Lung microvascular endothelial cell (primary cell): ENCODE measurements at places on chromosomes 1 and 21.

- no peak for DNase-seq
Measured at GRCh38 chr21:33135925-33136324, 66.0 kb downstream of the OLIG1 start.

DNA sequence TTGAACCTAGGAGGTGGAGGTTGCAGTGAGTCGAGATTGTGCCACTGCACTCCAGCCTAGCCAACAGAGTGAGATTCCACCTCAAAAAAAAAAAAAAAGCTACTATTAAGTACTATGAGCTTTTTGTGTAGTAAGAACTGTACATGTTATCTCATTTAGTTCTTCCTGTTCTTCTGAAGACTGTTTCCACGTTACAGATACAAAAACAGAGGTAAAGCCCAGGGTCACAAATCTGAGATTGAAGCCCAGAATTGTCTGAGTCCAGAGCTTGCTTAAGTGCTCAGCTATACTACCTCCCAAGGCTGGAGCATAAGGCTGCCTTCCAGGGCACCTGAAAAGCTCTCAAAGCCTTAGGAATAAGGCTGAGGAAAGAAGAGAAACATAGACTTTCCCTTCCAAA lies 2.9 kb downstream of the FABP3 start:
- no peak for DNase-seq

GRCh38 chr1:46148318-46148717 lies 15.9 kb upstream of the PIK3R3 start:
- DNase-seq = no peak

- no peak for DNase-seq
Measured at GRCh38 chr1:230891413-230891812, 23.1 kb upstream of the C1orf198 start.

DNA sequence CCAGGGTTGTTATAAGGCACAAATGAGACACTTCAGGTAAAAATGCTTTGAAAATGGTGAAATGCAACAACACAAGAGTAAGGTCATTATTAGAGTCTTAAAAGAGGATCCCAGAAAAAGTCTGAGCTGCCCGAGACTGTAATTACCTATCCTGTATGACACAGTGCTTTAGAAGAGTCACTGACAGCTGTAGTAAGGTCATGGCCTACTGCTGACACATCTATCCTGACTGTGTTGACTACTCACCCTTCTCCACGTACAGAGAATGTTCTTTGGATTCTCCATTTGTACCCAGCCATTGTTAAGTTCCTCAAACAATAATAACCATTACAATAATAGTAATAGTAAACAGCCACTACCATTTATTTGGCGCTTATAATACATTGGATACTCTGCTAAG lies 104.4 kb downstream of the CACHD1 start:
- peak; percentile 31 for DNase-seq

- DNase-seq = no peak
Measured at GRCh38 chr1:152811050-152811449, 721 bp upstream of the LCE1B start.

DNA sequence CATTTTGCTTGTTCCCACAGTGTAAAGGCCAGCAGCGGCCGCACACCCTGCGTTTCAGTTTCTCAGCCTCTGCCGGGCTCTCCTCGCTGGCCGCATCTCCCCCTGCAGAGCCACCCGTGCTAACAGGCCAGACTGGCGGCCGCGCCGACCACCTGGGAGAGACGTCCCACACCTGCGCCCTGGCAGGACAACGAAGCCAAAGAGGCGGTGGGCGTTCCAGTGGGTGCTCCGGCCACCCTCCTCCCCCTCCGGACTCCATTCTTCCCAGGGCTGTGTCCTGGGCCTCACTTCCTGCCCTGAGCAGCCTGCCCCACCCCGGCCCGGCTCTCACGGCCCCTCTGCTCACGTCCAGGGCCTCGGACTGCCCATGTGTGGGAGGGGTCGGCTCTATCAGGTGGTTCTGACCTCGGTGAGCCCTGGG lies 31.9 kb upstream of the SLC19A1 start:
- DNase-seq = no peak

- DNase-seq = peak; percentile 40
Measured at GRCh38 chr1:55301912-55302311, 86.7 kb upstream of the USP24 start.

GRCh38 chr1:230368871-230369270 lies 57.3 kb downstream of the PGBD5 start:
- DNase-seq = no peak

GRCh38 chr1:53665996-53666395 lies 73.0 kb downstream of the GLIS1 start:
- DNase-seq = no peak

- no peak for DNase-seq
Measured at GRCh38 chr1:157113631-157114030, 14.0 kb upstream of the ETV3L start.

- DNase-seq = peak; percentile 84
Measured at GRCh38 chr1:98661544-98662355, at the start of gene SNX7. Gene SNX7, plus strand, starts transcription at chr1:98661721. Its CDS starts 11 bp downstream, at chr1:98661732.

- no peak for DNase-seq
Measured at GRCh38 chr1:19373211-19374082, 61.3 kb downstream of the SLC66A1 start.

DNA sequence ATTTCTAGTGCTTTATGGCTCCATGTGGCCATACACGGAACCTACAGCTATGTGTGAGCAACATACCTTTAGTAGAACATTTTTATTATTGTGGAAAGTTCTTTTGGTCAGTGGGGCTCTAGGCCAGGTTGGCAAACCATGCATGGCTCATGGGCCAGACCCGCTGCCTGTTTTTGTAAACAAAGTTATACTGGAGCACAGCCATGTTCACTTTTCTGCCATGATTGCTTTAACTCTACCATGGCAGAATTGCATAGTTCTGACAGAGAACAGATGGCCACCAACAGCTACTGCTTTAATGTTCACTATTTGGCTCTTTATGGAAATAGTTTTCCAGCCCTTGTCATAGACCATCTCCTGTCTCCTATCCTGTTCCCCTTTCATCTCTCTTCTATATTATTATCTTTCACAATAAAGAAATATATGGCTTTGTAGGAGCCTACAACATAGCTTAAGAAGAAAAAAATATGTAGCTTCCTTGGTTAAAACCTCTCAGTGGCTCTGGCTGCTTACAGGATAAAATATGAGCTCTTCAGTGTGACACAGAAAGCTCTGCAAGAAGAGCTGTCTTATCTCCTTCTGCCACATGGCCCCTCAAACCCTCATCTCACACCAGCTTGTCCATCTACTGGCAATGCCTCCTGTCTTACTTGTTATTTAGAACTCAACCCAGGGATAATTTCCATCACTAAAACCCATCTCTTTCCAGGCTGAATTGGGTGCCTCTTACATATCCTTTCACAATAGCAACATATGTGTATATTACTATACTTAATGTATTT lies 54.6 kb upstream of the RWDD3 start:
- no peak for DNase-seq

DNA sequence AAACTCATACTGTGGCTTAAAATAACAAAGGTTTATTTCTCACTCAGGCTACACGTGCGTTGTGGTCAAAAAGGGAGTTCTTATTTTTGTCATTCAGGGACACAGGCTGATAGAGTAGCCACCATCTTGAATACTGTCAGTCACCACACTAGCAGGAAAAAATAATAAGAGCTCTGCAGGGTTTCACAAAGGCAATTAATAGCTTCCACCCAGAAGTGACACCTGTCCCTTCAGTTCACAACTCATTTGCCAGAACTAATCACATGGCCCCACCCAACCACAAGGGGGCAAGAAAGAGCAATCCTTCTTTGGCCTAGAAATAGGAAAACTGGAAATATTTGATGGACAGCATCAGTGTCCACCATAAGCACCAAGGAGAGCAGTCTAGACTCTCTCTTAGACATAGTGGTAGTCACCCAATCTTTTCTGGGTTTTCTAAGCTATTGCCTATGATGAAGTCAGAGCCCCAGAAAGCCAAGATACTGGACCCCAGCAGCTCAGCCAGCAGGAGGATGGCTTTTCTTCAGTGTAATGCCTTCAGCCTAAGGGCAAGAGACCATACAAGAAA lies 8.2 kb downstream of the HAPLN2 start:
- peak; percentile 73 for DNase-seq

GRCh38 chr1:3707939-3708328 lies 44.3 kb upstream of the CCDC27 start:
- no peak for DNase-seq

GRCh38 chr1:107879346-107879745 lies 85.6 kb downstream of the VAV3 start:
- no peak for DNase-seq

- peak; percentile 35 for DNase-seq
Measured at GRCh38 chr1:172320733-172321132, 99.8 kb upstream of the C1orf105 start.

DNA sequence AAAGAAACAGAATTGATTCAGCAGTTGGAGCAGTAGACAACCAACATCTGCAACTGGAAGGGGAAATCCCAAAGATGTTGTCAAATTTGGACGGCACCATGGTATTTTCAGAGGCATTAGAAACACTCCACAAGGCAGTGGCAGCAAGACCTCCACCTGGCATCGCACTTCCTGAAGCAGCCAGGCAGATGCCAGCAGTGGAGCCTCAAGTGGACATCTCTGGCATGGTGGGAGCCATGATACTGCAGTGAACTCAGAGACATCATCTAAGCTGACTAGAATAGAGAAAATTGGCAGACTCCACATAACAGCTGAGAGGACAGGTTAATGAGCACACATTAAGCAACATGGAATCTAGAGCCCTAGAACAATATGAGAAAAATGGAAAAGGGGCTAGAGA lies 33.9 kb upstream of the RGS8 start:
- no peak for DNase-seq

- DNase-seq = no peak
Measured at GRCh38 chr1:20311289-20311688, 20.6 kb downstream of the VWA5B1 start.

GRCh38 chr1:50491142-50491541 lies 67.9 kb upstream of the DMRTA2 start:
- no peak for DNase-seq

DNA sequence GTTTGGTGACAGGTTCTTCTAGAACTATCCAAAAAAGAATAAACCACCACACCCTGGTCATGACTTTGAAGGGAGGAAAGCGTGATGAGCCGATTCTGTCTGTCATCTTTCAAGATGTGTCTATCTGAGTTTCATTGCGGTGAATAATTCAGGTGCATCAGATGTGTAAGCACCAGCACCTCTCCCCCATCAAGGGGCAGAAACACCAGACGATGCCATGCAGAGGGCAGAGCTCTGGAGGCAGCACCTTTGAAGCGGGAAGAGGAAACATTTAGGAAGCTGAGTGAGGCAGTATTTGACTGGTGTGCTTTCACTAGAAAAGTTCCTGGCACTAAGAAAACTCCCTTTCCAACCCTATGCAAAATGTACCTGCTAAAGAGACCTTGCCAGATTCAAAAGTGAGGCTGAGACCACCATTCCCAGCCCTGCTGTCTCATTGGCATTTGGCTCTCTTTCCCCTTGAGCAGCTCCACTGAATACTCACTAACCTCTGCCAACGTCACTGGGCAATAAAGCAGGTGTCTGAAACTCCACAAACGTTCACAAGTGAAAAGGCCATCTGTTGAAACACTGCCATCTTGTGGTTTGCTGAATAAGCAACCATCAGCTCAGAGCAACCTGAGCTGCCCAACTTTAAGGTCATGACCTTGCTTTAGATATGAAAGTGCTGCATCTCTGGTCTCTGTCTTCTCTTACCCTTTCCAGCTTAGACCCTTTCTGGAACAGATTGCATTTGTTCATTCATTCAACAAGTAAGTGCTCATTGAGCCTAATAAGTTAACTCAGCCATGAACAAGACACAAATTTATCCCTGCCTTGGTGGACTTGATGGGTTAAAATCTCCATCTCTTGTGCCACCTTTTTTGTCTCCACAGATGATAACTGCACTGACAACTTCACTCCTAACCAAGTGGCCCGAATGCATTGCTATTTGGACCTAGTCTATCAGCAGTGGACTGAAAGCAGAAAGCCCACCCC lies 228.6 kb downstream of the PAPPA2 start:
- peak; percentile 60 for DNase-seq

DNA sequence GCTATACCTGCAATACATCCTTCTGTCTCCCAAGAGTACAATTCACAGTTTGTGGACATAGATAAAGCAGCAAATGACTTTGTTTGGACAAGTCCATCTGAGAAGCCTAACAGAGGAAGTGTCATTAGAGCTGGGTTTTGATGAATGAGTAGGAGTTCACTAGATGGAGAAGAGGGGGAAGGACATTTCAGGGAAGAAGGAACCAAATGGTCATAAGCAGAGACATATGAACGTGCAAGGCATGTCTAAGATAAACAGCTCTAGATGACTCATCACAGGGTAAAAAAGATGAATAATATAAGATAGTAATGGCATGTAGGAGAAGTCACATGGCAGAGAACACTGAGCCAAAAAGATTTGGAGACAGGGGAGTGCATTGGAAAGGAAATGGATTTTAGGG lies 54.5 kb downstream of the HMGB4 start:
- DNase-seq = no peak
